Hematopoietic multipotent progenitor cell treated with erythropoietin and hydrocortisone succinate and interleukin-3 and kit ligand, for 6 days (in vitro differentiated cells): ENCODE measurements at places on chromosomes 7 and 10.
A peak's percentile ranks its signal among the peaks of the same experiment; 100 is the strongest.

GRCh38 chr10:57785546-57785945, 482.1 kb downstream of the IPMK start:
- no peak for DNase-seq

DNA sequence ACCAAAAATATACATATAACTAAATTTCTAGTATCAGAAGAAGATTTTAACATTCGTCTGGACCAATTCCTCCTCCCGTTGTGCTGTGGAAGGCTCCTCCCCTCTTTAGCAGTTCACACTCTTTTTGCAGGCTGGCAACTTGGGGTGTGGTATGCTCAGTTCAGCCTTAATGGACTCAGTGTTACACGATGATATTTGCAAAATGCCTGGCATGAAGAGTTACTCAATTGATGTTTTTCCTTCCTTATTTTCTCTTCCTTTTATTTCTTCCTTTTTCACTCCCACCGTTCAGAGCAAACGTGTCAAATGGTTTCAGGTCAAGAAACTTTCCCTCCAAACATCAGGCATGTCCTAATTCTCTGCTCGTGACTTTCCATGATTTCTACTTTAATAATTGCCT, 248.3 kb downstream of the PHF14 start:
- no peak for DNase-seq

- DNase-seq, result no peak
Measured at GRCh38 chr7:51021906-51022570, 239.3 kb upstream of the GRB10 start.

DNA sequence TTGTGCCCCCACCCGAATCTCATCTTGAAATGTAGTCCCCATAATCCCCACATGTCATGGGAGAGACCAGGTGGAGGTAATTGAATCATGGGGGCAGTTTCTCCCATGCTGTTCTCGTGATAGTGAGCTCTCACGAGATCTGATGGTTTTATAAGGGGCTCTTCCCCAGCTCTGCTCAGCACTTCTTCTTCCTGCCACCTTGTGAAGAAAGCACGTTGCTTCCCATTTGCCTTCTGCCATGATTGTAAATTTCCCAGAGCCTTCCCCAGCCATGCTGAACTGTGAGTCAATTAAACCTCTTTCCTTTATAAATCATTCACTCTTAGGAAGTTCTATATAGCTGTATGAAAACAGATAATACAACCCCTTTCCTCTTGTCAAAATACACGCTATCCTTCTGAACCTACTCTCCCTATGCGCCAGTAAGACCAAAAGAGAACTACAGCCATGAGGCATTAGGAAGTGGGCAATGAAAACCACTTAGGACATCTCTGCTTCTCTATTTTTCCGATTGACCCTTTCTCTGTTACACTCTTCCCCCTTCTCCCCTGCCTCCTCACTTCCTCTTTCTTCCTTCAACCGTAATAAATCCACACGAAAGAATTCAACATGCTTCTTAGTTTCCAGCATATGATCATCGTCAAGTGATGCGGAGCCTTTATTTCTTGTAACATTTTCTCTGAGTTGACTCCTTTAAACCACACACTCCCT, 101.2 kb upstream of the WDR11 start:
- DNase-seq, result peak; percentile 53

- DNase-seq, result peak; percentile 94
Measured at GRCh38 chr10:71868192-71868697, 17.2 kb upstream of the PSAP start.

DNA sequence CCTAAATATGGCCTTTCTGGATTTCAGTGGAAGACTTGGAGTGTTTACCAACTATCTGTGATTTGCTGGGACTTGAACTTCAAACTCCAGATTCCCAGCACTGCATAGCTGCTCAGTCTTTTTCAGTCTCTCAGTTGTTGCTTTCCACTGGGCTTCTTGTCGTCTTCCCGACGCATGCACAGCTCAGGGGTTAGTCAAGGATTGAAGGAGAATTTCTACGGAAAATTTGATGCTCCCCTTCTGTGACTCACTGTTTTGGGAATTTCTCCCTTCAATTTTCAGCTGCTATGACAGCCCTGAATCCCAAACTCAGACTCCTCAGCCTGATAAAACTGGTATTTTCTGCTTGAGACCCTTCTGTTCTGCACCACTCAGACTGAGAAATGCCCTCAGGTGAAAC, 91.7 kb downstream of the CYP26A1 start:
- no peak for DNase-seq

DNA sequence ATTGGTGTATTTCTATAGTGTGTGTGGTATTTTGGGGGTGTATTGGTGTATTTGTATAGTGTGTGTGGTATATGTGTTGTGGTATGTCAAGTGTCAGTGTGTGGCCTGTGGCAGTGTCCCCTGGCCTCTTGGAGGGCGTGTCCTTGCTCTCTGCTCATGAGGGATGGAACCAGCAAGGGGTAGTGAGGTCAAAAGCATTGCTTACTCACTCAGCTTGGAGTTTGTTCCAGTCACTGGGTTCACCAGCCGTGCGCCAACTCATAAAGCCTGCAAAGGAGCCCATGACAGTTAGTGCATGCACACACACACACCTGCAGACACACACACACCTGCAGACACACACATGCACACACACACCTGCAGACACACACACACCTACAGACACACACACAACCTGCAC, 4.3 kb upstream of the TRPV6 start:
- DNase-seq, result no peak

DNA sequence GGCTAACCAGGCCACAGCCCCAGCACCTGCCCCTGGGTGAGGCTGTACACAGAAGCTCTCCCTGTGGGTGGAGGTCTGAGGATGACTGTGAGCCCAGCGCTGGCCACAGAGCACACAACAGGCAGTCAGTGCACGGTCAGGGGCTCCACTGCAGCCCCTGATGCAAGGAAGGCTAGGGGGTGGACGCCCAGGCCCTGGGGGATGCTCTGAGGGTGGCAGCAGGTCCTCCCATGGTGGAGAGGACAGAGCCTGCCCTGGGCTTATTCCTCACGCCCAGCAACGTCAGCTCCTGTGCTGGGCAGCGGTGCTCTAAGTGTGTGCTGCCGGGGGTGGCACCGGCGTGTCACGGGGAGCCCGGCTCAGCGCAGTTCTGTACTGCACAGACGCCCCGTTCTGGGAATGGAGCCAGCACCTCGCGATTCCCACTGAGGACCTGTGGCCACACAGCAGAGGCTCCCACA, 223.2 kb downstream of the MAD1L1 start:
- DNase-seq, result no peak

DNA sequence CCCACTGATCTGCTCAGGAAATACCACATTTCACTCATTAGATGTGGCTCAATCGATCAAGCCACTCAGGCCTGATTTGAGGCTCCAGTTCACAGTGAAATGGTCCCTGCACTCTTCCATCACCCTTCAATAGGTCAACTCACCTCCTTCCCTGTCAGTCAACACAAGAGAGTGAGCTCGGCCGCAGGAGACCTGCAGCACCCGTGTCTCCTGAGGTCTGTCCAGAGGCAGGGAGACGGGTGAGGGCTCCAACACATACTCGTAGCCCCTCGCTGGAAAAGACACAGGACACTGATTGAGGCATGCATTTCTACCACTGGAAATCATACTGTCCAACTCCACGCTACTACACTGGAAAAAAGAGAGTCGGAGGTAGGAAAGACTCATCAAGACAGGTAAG, 7.1 kb downstream of the RCC1L start:
- DNase-seq, result no peak

- DNase-seq, result no peak
Measured at GRCh38 chr10:116833986-116834985, 15.0 kb upstream of the ENO4 start.

DNA sequence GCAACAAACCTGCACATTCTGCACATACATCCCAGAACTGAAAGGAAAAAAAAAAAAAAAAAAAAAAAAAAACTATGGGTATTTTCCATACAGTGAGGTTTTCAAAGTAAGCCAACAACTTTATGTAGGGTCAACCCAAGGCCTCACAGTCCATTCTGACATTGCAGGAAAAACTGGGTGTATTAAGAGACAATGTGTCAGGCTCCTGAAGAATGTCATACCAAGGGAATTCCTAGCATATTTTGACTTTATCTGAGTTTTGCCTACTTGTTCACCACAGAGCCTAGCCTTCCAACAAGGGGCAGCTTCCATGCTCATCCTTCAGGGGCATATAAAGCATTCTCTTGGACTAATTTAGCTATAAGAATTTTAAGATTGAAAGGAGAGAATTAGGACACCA, 368.9 kb downstream of the PLXDC2 start:
- no peak for DNase-seq

DNA sequence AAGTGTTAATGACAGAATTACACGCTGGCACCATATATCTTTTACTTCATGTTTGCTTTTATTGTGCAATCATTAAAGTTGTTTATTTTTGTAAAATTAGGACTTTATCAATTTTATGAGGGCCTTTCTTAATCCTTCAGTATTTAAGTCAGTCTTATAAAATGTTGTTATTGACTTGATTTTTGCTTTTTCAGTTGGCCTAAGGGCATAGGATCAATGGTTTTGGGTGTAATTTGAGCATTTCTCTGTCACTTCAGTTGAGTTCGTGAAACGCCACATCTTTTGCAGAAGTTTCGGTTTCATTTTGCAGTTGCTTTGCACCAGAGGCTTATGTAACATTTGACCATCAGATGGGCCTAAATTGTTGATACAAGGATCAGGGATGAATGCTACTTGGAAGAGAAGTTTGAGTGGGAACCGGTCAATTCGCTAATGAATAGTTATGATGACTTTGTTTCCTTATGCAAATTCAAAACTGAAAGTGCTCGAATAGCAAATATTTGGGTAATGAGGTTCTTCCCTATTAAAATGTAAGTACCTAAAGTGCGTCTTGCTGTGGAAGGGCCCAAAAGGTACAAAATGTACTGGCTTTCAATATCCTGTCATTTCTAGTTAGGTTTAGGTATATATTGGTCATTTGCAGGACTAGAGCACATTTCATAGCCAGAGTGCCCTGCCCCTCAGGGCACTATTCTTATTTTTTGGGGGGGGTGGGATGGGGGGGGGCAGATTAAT, 340.9 kb downstream of the LRMDA start:
- DNase-seq, result peak; percentile 75

- DNase-seq, result no peak
Measured at GRCh38 chr7:40899151-40899550, 764.3 kb downstream of the SUGCT start.

GRCh38 chr10:87782721-87783120, 35.3 kb downstream of the ATAD1 start:
- no peak for DNase-seq

GRCh38 chr7:21543528-21544302, 876 bp downstream of the DNAH11 start:
- DNase-seq, result peak; percentile 9

DNA sequence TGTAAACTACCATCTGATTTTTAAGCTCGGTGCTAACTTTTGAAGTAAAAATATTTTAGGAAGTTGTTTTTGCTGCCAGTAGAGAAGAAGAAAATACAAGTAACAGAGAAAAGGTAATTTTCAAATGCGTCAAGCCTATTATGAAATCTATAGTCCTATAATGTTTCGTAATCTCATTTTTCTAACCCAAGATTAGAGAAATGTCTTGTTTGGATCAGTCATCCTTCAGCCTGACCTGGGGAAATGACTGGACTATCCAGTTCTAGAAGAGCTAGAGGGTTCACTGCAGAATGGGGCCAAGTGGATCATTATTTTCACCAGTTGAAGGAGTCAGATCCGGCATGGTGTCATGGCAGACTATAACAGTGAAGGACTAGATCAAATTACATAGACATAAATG, 62.7 kb upstream of the FGL2 start:
- no peak for DNase-seq

DNA sequence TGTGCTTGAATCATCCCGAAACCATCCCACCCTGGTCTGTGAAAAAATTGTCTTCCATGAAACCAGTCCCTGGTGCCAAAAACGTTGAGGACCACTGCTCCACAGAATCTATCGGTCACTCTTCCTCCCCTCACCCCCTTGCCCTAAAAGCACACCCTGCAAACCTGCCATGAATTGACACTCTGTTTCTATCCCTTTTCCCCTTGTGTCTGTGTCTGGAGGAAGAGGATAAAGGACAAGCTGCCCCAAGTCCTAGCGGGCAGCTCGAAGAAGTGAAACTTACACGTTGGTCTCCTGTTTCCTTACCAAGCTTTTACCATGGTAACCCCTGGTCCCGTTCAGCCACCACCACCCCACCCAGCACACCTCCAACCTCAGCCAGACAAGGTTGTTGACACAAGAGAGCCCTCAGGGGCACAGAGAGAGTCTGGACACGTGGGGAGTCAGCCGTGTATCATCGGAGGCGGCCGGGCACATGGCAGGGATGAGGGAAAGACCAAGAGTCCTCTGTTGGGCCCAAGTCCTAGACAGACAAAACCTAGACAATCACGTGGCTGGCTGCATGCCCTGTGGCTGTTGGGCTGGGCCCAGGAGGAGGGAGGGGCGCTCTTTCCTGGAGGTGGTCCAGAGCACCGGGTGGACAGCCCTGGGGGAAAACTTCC, 784 bp upstream of the SERPINE1 start:
- DNase-seq, result peak; percentile 72

DNA sequence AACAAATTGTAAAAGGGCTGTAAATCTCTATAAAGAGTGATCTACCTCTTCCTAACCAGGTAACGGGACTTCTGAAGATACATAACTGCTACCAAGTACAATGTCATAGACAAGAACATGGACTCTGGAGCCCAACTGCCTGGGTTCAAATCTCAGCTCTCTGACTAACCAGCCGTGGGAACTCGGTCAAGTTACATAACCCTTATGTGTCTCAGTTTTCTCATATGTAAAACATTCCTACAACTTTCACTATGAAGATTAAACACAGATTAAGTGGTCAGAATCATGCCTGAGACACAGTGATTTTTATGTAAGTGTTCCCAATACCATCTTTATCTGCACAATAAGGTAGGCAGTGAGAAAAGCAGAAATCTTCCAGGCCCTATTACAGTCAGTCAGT, 52.6 kb downstream of the ITGB1 start:
- no peak for DNase-seq

GRCh38 chr7:133916621-133917020, 210.5 kb upstream of the LRGUK start:
- DNase-seq, result no peak

GRCh38 chr7:34425631-34426384, 232.2 kb upstream of the NPSR1 start:
- no peak for DNase-seq

DNA sequence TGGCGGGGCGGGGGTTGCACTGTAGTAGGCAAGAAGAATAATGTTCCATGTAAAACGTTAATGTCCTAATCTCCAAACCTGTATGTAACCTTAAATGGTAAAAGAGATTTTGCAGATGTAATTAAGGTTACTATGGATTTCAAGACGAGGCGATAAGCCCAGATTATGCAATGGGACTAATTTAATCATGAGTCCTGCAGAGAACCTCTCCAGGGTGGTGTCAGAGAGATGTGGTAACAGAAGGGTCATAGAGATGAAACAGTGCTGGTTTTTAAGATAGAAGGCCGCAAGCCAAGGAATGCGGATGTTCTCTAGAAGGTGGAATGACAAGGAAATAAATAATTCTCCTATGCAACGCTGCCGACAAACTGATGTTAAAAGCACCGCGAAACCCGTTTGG, 57.1 kb downstream of the UBE3C start:
- no peak for DNase-seq

DNA sequence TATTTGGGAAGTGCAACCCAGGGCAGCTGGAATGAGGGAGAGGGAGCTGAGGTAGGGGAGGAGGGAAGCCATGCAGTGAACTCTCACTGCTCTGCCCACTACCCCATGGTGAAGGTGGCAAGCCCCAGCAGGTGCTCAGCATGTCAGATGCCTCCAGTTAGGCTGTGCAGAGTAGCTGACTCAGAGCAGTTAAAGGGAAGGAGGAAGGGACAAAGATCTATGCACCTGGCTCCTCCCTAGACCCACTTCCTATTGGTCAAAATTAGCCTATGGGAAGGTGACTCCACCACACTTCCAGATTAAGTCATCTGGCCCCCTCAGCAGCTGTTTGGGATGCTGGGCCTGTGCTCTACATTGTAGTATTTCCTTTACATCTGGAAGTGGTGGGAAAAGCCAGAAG, 125.7 kb upstream of the MTPN start:
- DNase-seq, result no peak
